NCI-H510A (cell line): ENCODE measurements at places on chromosomes 12 and 14.
A peak's percentile ranks its signal among the peaks of the same experiment; 100 is the strongest.

DNA sequence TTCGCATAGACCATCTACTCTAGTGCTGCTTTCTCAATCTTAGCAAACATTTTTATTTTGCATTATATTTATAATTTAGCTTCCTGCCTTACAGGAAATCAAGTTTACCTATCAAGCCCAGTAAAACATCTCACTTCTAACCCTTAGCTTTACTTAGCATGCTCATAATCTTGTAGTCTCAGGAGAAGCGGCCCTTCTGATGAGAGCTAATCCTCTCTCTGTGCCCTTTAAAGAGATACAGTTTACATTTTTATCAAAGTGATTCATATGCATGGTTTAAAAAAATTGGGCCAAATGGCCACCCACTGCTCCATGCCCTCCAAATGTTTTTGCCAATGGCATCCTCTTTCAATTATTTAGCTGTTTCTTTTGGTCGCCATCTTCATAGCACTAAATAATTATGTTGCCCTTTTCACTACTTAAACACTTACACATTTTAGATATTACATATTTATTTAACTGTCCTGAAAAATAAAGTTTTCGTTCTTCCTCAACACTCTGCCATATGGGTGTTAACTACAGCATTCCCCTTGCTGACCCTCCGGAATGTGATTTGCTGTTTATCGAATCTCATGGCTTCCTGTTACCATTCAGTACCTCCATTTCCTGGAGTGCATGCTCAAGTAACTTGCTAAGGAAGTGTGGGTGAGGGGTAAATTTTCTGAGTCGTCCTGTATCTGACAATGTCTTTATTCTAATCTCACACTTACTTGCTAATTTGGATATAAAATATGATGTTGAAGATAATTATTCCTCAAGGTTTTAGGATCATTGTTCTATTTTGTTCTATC lies 29.3 kb downstream of the YLPM1 start:
- no peak for DNase-seq

DNA sequence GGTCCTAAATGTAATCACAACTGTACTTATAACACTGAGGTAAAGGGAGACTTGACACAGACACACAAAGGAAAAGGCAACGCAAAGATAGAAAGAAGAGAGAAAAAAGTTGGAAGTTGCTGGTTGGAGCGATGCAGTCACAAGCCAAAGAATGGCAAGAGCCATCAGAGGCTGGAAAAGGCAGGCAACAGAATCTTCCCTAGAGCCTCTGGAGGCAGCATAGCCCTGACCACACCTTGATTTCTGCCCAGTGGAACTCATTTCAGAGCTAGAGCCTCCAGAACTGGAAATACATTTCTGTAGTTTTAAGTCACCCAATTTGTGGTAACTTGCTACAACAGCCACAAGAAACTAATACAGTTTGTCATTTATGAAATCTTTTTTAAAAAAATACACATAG lies 89.2 kb downstream of the PUS7L start:
- no peak for DNase-seq

DNA sequence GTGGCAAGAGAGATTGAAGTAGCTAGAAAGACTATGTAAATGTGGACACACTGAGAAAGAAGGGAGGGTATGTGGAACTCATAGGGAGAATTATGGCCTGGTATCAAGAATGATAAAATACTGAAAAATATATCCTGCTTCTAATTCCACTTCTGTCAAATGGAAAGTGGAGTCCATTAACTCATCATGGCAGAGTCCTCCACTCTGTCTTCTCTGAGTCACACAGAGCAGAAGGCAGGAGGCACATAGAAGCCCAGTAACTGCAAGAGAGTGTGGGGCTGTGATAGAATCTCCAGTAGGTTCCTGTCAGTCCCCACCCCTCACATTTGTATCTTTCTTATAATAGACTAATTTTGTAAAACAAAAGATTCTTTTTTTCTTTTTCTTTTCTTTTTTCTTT lies 223.7 kb downstream of the AKAP6 start:
- DNase-seq = no peak

DNA sequence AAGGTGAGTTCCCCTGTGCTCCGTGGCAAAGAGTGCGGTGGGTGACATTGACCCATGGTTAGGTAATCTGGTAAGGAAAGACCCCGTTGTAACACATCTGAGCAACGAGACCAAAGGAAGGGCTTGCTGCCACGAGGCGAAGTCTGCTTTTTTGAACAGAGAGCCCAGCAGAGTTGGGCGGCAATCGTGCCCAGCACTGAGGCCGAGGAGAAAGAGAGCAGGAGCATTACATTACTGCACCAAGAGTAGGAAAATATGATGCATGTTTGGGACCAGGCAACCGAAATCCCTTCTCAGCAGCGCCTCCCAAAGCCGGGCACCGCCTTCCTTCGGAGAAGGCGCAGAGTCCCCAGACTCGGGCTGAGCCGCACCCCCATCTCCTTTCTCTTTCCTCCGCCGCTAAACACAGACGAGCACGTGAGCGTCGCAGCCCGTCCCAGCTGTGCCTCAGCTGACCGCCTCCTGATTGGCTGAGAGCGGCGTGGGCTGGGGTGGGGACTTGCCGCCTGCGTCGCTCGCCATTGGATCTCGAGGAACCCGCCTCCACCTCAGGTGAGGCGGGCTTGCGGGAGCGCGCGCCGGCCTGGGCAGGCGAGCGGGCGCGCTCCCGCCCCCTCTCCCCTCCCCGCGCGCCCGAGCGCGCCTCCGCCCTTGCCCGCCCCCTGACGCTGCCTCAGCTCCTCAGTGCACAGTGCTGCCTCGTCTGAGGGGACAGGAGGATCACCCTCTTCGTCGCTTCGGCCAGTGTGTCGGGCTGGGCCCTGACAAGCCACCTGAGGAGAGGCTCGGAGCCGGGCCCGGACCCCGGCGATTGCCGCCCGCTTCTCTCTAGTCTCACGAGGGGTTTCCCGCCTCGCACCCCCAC lies at the start of gene HIF1A:
Gene HIF1A, plus strand, starts transcription at position 684 of the 865 bp plus-strand sequence. CDS start 292 bp downstream, outside the sequence.
- DNase-seq = peak; percentile 97

- no peak for DNase-seq
Observed at GRCh38 chr12:43550831-43551271, 1.2 kb downstream of the ADAMTS20 start.

DNA sequence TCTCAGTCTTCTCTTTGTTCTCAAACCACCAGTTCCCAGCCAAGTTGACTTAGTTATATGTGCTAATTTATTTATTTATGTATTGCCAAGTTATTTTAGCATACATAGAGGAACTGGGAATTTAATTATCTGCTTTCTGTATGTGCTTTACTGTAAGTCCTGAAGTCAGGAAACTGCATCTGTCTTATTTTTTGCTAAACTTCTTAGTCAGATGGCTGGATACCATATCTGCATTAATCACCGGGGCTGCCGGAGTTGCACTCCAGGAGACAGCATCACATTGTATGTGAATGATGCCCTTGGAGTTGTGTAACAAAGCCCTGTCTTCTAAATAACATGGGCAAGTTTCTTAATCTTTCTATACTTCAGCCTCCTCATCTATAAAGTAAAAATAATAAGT lies 96.2 kb downstream of the MON2 start:
- DNase-seq = no peak

GRCh38 chr14:22251090-22251489 lies 337.9 kb downstream of the DAD1 start:
- no peak for DNase-seq

DNA sequence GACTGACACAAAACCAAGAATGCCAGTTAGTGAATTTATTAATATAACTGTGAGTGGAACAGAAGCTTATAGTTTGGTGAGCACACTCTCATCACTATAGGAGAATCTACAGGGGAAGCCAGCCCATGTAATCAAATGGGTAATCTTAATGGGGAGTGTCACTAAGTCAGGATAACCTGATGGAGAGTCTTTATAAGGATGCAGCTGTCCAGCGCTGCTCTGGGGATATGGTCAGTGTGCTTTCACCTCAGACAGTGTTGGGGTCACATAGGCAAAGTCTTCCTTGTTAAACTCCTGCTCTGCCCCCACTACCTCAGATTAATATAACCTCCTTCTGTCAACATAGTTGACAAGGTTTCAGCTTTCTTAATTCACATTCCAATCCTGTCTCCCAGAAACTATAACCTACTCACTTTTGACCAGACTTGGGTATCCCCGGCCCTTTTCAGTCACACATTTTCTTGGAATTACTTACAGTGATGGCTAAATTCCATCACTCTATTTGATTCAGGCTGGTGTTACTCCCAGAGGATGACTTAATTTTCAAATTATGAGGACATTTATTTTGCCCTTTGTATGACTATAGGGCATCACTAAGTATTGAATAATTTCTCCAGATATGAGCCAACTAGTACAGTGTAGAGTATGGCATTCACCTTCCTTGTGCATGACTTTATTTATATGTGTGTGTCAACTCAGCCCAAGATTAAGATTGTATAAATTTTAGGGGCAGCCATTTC lies 13.2 kb downstream of the STK38L start:
- DNase-seq = no peak
